ENCODE measurements at places on chromosomes 1 and 21.

- no peak for DNase-seq
Measured at GRCh38 chr1:22414244-22414751, 37.4 kb upstream of the ZBTB40 start.

DNA sequence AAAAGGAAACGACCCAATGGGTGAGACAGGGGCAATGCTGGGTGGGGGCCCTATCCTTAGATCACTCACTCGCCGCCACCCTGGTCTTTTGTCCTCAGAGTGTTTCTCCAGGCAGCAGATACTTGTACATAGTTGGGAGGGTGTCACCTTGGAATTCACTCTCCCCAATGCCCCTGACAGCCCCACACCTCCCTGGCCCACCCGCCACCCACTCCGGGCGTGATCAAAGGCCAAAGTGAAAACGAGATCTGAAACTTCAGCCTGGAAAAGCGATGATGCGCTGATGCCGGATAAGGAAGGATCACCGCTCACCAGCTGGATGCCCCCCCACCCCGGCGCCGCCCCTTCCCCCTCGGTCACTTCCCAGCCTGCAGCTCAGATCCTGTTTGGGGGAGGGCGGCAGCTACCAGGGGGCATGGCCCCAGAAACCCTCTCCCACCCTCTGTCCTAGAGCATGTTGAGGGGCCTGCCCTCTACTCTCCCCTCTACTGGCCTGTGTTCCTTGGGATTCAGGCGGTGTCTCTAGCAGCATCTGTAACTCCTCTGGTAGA, 33.6 kb upstream of the CASZ1 start:
- DNase-seq: no peak

GRCh38 chr1:170664093-170664827, at the start of gene PRRX1:
Gene PRRX1 (plus strand): TSS chr1:170664131. CDS start chr1:170664219, 88 bp downstream.
- DNase-seq: no peak

- no peak for DNase-seq
Measured at GRCh38 chr1:245788886-245789285, 634.1 kb downstream of the KIF26B start.

- no peak for DNase-seq
Measured at GRCh38 chr21:43758811-43759210, 17.3 kb downstream of the CSTB start.

GRCh38 chr1:100642826-100643225, 76.7 kb upstream of the VCAM1 start:
- DNase-seq: no peak

GRCh38 chr1:3775490-3776230, 3.1 kb downstream of the SMIM1 start:
- no peak for DNase-seq

DNA sequence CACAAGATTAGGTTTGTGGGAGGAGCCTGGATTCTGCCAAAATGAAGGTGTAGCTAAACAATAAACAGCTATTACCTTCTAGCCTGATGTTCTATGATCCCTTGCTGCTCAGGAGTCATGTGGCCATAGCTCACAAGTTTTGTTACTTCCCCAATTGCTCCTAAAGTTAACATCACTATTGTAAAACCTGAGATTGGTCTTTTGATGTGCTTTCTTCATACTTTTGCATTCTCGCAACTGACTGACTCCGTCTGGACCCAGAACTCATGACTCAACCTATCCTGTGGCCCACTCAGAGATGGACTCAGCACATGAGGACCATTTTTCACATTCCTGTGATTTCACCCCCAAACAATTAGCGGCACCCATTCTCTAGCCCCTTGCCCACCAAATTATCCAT, 69.1 kb downstream of the PTGS2 start:
- no peak for DNase-seq

GRCh38 chr1:22880174-22880601, 92.5 kb downstream of the LACTBL1 start:
- no peak for DNase-seq

- DNase-seq: no peak
Measured at GRCh38 chr21:26965907-26966581, 844 bp downstream of the ADAMTS5 start.

DNA sequence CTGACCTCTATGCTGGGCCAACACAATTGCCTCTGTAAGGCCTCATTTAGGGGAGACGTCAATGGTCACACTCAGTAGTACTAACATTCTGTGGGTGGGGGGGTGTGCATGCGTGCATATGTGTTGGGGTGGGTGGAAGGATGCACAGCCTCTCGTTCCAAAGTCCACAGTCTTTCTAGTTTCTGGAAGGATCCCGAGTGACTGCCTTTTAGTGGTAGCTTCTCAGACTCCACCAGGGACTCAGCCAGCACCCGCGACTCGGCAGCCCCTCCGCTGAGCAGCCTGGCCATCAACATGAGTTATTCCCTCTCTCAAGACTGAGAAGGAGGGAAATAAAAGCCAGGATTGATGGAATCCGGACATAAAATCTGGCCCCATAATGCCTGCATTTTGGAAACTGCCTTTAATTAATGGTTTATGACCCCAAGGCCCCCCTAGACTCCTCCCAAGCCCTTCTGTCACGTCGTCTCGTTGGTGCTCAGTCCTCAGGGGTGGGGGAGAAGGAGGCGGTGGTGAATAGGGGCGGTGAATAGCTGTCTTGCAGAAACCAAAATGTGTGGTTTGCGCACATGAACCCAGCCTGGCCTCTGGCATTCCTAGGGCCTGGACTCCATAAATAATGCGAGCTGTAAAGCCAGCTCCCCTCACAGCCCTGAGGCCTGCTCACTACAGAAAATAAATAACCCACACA, 65.1 kb upstream of the TMEM51 start:
- DNase-seq: no peak

DNA sequence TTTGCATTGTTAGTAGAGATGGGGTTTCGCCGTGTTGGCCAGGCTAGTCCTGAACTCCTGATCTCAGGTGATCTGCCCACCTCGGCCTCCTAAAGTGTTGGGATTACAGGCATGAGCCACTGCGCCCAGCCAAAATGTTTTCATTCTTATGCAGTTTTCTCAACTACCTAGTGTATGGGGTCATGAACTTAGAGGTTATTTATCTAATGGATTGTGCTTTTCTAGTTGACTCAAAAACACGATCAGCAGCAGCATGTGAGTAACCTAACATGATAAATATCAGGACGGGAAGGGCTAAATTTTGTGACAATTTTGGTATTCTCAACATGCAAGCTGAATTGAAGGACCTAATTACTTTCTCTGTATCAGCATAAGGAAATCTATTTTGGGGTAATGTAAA, 9.2 kb upstream of the CD84 start:
- DNase-seq: no peak

All from activated T-helper 1 cell treated with anti-CD3 and anti-CD28 coated beads, Interleukin-2, amount 50 U/mL, for 16 hours (primary cell).